Transverse colon (tissue), 4 donors: ENCODE measurements at places on chromosomes 7 and 10. TPM values are rescaled to one million over a fixed set of nuclear protein-coding genes. Genes with fewer than 3 reads are reported as not detected.

- H3K27ac ChIP-seq, result no peak overlapping the region
- peaks cover 47% of the 10 kb centered on the region for H3K27me3 ChIP-seq
- peak overlapping the region; percentile 32 for H3K4me3 ChIP-seq
- peak; percentile 84 for DNase-seq
Observed at GRCh38 chr10:133324198-133324792, 12.4 kb downstream of the CALY start.

DNA sequence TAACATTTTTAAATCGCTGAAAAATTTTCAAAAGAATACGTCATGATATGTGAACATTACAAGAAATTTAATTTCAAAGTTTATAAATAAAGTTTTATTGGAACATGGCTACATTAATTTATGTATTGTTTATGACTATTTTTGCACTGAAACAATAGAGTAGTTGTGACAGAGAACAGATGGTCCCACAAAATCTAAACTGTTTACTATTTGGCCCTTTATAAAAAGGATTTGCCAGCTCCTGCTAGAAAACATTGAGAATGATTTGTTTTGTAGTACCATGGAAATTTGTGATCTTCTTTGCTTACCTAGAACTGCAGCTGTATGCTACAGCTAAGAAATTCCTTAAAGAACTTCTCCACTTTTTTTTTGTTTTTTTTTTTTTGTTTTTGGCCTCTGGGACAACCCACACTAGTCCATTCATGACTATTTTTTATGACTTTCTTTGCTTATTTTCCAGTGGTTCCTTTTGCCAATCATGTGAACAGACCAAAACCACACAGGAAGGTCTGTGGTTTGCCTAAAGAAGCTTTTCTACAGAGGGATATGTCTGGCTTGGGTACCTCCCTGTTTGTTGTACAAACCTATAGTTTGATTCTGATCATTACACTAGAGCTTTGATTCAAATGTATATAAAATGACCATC lies 55.7 kb downstream of the ST7 start:
- no peaks in the 10 kb centered on the region for H3K27me3 ChIP-seq
- H3K4me1 ChIP-seq, result no peaks in the 10 kb centered on the region
- DNase-seq, result no peak
- H3K27ac ChIP-seq, result no peak overlapping the region
- no peaks in the 10 kb centered on the region for H3K36me3 ChIP-seq

DNA sequence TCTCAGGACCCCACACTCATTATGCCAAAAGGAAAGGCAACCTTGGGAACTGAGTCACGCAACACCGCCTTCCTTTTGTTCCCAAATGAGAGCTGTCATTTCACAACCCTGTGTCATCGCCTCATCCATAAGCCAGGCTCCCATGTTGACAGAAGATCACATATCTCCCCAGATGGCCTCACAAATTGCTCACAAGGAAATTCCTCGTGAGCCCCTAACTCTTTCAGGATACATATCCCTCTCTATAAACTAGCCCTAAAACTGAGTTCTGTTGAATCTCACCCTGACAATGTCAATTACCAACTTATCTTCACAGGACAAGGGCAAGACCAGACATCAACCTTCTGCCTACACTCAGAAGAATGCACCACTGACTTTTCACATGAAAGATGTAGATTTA lies 22.6 kb downstream of the CCDC3 start:
- H3K36me3 ChIP-seq, result no peaks in the 10 kb centered on the region
- no peak overlapping the region for H3K4me3 ChIP-seq
- no peak overlapping the region for H3K27ac ChIP-seq
- no peaks in the 10 kb centered on the region for H3K27me3 ChIP-seq
- no peak for DNase-seq

DNA sequence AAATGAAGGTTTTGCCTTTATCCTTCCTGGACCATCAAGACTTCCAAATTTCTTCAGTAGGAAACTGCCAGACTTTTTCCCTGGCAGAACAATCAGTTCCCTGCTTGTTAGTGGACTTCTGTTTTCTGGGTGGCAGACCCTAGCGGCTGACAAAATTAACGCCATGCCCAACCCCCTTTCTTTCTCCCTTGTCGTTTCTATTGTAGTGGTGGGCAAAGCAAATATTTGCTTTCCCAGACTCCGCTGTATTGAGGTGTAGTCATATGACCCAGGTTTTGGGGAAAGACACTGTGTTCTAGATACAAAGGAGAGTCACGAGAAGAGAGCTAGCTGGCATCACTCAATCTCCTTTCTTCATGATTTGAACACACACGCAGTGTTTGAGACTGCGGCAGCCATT lies 7.7 kb downstream of the PON2 start:
- H3K36me3 ChIP-seq, result no peaks in the 10 kb centered on the region
- H3K27ac ChIP-seq, result no peak overlapping the region
- no peak for DNase-seq
- no peaks in the 10 kb centered on the region for H3K4me1 ChIP-seq

The GBX1 gene
- total RNA-seq, result not detected

The CCDC6 gene
- total RNA-seq, result 47.2 TPM

DNA sequence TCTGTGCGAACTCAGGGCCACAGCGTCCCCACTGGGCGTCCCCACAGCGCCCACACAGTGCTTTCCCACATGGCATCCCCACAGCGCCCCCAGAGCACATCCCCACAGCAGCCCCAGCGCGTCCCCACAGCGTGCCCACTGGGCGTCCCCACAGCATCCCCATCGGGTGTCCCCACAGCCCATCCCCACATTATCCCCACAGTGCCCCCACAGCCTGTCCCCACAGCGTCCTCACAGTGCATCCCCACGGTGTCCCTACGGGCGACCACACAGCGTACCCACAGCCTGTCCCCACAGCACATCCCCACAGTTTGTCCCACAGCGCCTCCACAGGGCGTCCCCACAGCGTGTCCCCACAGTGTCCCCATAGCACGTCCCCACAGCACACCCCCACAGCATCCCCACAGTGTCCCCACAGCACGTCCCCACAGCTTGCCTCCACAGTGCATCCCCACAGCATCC lies 131.6 kb downstream of the ACTR3B start:
- peaks cover 16% of the 10 kb centered on the region for H3K27me3 ChIP-seq
- H3K27ac ChIP-seq, result no peak overlapping the region
- no peak overlapping the region for H3K4me3 ChIP-seq
- DNase-seq, result no peak
- H3K4me1 ChIP-seq, result no peaks in the 10 kb centered on the region

- DNase-seq, result no peak
- H3K4me3 ChIP-seq, result no peak overlapping the region
- no peaks in the 10 kb centered on the region for H3K4me1 ChIP-seq
- H3K27me3 ChIP-seq, result no peaks in the 10 kb centered on the region
Observed at GRCh38 chr7:111362506-111363054, 199.7 kb downstream of the IMMP2L start.

DNA sequence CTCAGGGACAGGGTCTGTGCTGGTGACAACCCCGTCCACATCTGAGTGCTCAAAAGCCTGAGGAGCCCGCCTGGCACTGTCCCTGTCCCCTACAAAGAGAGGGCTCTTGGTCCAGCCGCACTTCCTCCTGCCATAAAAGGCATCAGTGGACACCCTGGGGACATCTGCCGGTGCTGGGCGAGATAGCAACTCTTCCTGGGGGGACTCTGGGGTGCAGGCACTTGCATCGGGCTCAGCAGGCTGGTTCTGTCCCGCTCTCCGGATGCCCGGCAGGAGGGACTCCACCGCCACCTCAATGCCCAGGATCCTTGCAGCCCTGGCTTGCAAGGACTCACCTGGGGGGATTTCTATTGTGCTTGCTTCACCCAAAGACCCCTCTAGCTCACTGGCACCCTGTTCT lies 32.8 kb downstream of the JCAD start:
- no peaks in the 10 kb centered on the region for H3K27me3 ChIP-seq
- peaks cover 27% of the 10 kb centered on the region for H3K4me1 ChIP-seq
- H3K36me3 ChIP-seq, result no peaks in the 10 kb centered on the region
- no peak overlapping the region for H3K27ac ChIP-seq
- DNase-seq, result no peak
